ENCODE measurements at places on chromosomes 3 and 15.

DNA sequence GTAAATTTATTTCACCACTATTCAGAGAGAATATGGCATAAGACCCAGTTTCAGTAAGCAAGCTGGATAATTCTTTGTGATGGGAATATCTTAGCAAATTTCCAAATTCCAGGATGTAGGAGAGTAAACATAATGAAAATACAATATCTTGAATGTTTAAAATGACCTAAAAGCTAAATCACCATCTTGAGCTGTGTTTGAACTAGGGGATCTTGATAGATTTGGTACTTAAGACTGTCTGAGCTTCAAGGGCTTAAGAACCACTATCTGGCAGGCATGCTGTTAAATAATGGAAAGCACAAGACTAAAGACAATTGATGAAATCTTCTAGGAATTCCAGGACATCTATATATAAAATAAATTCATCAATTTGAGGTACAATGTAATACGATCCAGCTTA lies 217.7 kb downstream of the ATP8B4 start:
- DNase-seq = no peak

DNA sequence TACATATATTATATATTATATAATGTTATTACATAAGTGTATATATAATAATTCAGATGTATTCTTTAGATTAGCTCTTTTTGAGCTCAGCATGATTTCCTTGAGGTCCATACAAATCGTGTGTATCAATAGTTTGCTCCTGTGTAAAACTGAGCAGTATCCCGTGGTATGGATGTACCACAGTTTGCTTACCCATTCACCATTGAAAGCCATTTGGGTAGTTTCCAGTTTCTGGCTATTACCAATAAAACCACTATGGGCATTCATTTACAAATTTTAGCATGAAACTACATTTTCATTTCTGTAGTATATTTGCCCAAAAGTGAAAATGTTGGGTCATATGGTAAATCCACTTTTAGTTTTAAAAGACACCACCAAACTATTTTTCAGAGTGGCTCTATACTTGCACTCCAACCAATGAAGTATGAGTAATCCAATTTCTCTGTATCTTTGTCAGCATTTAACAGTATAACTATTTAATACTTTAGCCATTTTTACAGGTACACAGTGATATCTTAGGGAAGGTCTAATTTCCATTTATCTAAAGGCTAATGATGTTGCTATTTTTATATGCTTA lies 1361.4 kb upstream of the GBE1 start:
- DNase-seq = no peak

DNA sequence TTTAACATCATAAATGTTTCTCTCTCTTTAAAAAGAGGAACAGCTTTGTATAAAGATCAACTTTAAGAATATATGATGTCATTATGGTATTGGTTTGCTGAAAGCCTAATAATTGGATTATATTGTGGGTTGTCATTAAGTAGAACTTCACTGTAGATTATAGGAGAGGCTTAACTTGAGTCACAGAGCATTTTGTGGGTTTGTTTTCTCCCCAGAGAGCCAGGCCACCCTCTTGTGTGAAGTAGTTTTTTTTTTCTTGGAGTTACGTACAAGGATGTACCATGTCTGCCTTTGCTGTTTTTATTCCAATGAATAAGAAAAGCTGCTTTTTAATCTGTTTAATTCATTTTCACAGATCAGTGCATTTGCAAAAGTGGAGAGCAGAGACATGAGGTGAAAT lies 354.8 kb upstream of the TBL1XR1 start:
- no peak for DNase-seq

DNA sequence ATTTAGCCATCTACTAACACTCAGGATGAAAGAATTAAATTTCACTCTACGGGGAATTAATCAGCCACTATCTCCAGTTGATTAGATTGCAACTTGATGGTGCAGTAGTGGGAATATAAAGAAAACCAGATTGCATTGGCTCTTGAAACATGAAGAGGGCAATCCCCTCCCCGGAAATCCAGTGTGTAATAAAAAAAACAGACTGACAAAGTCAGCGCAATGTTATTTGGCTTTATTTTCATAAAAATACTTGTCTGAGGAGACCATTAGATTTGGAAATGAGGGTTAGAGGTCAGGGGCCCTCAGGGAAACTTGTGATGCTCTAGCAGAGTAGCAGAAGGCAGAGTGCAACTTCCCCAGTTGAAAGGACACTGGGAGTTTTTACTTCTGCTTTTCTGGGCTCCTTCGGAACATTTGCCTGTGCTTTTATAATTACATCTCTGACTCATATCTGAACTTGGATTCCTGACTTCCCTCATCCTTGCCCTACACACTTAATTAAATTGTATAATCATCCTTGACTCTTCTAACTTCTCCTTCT lies 326.8 kb downstream of the TUSC7 start:
- no peak for DNase-seq

- DNase-seq = no peak
Measured at GRCh38 chr15:62415498-62415897, 250.4 kb upstream of the C2CD4B start.

DNA sequence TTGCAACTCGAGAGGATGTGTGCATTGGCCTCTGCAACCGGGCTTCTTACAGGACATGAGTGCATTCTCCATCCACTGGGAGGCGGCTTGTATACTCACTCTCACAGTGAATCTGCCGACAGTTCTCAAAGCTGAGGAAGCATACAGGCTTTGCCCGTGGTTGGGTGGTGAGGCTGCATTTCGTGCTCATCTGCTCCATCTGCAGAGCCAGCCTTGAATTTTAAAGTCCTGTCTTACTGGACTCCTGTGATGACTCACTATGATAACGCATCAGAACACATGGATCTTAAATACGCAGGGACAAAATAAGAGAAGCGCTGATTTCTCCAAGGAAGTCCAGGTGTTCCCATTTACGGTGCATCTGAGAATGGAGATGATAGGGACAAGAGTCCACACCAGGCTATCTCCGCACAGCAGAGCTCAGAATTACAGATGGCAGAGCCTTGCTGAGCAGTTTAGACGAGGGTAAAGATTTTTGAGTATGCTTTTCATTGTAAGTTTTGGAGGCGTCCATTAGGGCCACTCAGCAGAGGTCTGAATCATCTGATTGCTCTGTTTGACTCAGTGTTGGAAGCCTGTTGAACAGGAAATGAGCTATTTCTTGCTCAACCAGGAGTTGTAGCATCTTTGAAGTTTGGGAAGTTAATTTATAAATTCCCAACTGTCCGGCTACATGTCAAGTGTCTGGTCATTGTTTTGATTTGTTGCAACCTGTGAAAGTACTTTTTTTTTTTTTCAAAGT lies 87.1 kb downstream of the GABRG3 start:
- no peak for DNase-seq

Measured in T-helper 22 cell (primary cell).